ENCODE measurements at places on chromosomes 2 and 18.

DNA sequence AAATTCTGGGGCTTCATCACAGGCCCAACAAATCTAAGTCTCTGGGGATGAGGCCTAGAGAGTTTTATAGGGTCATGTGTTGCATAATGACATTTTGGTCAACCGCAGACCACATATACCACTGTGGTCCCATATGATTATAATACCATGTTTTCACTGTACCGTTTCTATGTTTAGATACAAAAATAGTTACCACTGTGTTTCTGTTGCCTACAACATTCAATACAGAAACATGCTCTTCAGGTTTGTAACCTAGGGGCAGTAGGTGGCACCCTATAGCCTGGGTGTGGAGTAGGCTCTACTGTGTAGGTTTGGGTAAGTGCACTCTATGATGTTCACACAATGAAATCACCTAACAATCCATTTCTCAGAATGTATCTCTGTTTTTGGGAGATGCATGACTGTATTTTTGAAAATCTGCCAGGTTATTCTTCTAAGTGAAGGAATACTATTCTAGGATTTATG lies 485.2 kb downstream of the PTPRM start:
- no peak for DNase-seq

- DNase-seq = no peak
Measured at GRCh38 chr2:16138811-16139662, 198.7 kb downstream of the MYCN start.

GRCh38 chr2:67706082-67706481 lies 308.9 kb downstream of the ETAA1 start:
- no peak for DNase-seq

- DNase-seq = no peak
Measured at GRCh38 chr2:189534854-189535832, 45.4 kb downstream of the SLC40A1 start.

DNA sequence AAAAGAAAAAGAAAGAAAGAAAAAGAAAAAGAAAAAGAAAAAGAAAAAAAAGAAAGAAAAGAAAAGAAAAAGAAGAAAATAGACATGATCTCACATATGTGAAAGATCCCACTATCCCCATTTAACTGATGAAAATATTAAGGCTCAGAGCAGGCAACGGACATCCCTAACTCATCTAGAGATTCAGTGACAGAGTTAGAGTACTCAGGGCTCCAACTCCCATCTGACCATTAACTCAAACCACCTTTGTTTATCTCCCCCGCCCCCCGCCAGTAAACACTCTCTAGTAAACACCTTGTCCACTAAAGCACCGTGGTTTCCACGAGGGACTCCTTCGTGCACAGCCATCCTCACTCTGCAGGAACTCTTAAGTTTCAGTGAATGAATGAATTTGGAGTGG lies 142.9 kb downstream of the TGIF1 start:
- no peak for DNase-seq

GRCh38 chr18:39752351-39752750 lies 2186.8 kb upstream of the CELF4 start:
- DNase-seq = no peak

GRCh38 chr2:65263262-65263661 lies 35.6 kb downstream of the ACTR2 start:
- DNase-seq = no peak

DNA sequence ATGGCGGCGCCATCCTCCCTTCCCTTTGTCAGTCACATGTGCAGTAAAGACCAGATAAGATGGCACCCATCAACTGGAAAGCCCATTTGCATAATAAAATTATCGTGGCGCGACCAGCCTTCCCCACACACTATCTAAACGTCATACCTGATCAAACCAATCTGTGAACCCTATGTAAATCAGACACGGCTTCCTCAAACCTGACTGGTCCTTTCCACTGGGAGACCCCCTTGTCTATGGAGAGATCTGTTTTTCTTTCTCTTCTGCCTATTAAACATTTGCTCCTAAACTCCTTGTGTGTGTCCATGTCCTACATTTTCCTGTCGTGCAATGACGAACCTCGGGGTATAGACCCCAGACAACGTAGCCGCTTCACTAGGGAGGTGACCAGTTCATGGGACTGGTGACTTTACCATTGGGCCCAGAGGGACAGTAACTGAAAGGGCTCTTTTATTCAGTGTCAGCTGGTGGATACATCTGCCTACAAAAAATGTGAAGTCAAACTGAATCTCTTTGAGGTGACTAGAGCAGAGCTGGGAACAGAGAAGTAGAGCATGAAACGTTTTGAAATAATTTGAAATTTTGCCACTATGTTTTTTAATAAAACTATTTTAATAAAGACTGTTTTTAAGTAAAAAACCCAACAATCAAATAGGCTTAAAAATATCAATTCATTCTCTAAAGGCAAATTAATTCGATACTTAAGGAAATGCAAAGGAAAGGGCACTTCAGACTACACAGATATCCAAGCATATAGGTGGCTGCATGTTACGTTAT lies 87.5 kb downstream of the SOCS6 start:
- DNase-seq = no peak

GRCh38 chr2:98749066-98749450 lies 18.1 kb upstream of the MGAT4A start:
- no peak for DNase-seq

GRCh38 chr2:235244255-235245220 lies 249.3 kb upstream of the AGAP1 start:
- no peak for DNase-seq

- no peak for DNase-seq
Measured at GRCh38 chr2:98459496-98460175, 15.0 kb downstream of the INPP4A start.

DNA sequence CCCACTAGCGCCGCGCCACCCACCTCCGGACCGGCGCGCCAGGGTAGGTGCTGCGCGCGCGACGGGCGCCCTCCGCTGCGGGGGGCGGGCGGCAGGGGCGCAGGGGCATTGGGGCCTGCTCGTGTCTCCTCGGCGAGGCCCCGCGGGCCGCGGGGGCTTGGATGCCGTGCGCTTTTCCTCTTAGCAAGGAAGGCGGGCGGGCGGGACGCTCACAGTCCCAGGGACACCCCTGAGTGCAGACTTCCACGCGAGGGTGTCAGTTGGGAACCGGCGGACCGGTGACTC lies 748 bp downstream of the TWIST2 start:
- no peak for DNase-seq

DNA sequence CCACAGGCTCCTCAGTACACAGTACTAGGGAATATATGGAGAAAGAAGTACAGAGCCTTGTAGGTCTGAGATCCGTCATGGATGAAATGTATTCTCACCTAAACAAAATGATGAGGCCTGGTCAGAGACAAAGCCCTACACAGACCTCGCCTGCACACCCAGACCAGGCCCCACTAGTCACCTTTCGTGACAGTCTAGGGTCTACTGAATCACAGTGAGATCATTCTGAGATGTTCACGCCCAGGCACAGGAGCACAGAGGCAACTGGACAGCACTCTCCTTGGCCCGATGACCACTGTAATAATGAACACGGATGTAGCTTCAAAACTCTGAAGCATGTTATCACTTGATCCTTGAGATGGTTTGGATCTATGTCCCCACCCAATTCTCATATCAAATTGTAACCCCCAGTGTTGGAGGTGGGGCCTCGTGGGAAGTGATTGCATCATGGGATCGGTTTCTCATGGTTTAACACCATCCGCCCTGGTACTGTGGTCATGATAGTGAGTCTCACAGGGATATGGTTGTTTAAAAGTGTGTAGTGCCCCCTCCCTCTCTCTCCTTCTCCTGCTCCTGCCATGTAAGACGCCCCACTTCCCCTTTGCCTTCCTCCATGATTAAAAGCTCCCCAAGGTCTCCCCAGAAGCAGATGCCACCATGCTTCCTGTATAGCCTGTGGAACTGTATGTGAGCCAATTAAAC lies 15.1 kb downstream of the DOCK10 start:
- DNase-seq = no peak

- DNase-seq = no peak
Measured at GRCh38 chr2:29455200-29455860, 340.1 kb downstream of the CLIP4 start.

DNA sequence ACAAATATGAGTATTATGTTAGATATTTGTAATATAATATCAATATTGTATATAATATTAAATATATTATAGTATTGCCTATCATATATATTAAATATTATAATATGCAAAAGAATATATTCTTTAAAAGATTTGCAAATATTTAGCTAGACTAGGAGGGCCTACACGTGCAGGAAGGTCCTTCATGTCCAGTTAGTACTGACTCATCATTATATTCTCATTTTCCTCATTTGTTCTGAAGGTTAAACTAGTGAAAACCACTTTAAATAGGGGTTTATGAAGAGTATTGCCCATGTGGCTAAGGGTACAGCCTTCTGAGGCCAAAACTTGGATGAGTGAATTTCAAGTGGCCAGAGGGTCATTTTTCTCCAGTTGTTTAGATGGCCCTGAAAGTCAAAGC lies 293.0 kb upstream of the VRK2 start:
- DNase-seq = no peak

- DNase-seq = no peak
Measured at GRCh38 chr2:33859811-33860461, 260.8 kb upstream of the FAM98A start.

- DNase-seq = no peak
Measured at GRCh38 chr2:67065046-67065445, 332.1 kb upstream of the ETAA1 start.

DNA sequence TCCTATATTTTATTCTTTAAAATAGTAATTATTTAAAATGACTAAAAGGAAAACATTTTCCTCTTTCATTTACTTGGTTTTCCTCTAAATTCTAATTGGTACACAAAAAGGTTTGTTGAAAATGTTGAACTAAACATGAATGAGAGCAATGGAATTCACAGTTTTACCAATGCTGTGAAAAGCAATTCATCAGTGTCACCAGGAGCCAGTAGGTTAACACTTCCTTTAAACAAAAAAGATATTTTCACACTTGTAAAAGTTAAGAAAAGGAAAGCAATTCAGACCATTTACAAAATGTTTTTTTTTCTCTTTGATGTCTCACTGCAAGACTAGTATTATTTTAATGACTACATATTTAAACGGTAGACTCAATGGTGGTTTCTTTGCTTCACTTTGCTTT lies 341.6 kb downstream of the RIT2 start:
- DNase-seq = no peak

GRCh38 chr18:78522507-78522906 lies 457.1 kb upstream of the SALL3 start:
- DNase-seq = no peak

GRCh38 chr2:101223814-101224231 lies 28.9 kb upstream of the CNOT11 start:
- DNase-seq = peak; percentile 7

DNA sequence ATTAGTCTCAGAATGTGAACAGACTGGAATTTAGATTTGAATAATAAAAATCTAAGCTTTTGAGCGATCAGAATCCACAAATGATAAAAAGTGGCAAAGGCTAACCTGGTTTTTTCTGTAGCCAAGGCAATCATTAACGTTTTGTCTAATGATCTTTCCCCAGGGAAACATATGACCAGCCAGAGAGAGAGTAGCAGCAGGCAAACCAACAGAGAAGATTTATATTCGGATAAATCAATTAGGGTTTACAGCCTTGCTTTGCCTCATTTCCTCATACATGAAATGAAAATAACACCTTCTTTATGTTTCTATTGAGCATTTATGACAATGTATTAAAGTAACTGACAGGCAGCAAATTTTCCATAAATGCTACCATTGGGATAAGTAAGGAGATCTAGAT lies 14.5 kb downstream of the TIA1 start:
- no peak for DNase-seq

GRCh38 chr18:55322178-55322735 lies 265.7 kb downstream of the TCF4 start:
- no peak for DNase-seq

DNA sequence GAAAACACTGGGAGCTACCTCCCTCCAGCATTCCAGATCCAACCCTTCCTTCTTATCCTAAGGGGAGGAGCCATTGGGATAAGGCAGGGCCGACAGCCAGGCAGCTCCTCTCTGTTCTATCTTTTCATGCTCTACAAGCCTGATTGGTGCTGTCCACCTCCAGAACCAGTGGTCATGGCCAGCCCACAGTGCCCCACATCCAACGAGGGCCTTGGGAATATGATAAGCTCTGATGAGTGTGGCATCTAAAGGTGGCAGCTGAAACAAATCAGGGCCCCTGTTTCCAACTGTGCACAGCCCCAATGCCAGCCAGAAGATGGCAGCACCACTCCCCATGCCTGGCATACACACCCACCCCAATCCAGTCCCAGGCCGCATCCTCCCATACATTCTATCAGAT lies 329.3 kb downstream of the C1D start:
- DNase-seq = no peak

DNA sequence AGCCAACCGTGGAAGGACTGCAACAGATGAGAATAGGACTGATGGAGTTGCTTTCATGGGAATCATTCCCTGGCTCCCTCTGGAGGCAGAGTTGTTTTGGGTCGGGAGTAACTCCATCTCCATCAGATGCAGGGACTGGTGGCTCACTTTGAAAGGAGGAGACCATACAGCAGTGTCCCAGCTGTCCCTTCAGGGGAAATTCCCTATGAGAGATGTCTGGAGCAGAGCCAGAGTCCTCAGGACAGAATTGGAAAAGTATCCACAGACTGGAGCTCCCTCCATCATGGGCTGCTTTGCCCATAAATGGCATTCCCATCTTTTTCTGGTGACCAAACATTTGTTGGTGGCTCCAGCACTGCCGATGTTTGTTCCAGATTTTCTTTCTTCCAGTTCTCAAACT lies 144.3 kb downstream of the NCK2 start:
- DNase-seq = no peak

GRCh38 chr18:7177116-7177744 lies 53.7 kb upstream of the LRRC30 start:
- no peak for DNase-seq

GRCh38 chr18:76405681-76406356 lies 89.2 kb downstream of the ZNF516 start:
- no peak for DNase-seq

GRCh38 chr2:100939445-100939844 lies 62.6 kb upstream of the RPL31 start:
- no peak for DNase-seq
